ENCODE measurements at places on chromosomes 1 and 21.

DNA sequence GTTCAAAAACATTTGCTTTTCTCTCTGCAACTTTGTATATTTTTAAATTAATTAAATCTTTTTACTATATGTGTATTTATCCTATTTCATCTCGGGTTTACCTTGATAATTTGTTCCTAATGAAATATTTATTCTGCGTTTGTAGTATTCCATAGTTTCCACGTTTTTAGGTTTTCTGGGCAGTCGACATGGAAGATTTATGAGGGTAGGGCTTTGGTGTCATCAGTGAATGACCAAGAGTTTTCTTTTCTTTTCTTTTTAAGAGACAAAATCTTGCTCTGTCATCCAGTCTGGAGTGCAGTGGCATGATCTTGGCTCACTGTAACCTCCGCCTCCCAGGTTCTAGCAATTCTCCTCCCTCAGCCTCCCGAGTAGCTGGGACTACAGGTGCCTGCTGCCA, 17.2 kb upstream of the ZNF669 start:
- no peak for DNase-seq

DNA sequence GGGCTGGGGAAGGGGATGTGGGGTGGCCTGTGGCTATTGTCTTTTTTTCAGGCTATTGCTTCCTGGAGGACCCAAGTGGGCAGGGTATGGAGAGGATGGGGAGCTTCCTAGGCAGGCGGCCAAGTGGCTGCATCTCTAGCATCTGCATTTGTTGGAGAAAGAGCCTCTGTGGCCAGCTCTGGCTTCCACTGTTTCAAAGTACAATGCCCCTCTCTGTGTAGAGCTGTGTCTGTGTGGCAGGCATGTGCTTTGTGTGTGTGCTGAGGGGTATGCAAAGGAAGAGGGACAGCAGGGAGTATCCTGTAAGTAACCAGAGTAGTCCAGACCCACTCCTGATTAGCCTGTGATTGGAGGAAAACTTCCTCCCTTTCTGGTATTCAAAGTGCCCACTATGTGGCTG, 40.6 kb downstream of the KCNA2 start:
- no peak for DNase-seq

DNA sequence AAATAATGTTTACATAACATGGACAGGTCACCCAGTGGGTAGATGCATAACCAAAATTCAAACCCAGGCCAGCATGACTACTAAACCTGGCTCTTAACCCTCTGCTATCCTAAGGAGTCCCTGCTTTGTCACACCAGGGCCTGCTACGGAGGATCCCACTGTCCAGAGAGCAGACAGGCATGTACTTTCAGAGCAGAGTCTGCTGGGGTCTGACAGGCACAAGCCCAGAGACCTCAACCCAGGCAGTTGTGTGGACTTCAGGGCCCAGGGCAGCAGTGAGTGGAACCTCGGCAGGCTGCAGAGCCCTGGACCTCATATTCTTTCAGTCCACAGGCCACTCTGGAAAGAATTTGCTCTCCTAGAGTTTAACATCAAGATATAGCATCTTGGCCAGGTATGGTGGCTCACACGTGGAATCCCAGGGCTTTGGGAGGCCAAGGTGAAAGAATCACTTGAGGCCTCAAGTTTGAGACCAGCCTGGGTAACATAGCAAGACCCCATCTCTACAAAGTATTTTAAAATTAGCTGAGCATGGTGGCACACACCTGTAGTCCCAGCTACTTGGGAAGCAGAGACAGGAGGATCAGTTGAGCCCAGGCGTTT, 16.1 kb upstream of the S100A7 start:
- no peak for DNase-seq

DNA sequence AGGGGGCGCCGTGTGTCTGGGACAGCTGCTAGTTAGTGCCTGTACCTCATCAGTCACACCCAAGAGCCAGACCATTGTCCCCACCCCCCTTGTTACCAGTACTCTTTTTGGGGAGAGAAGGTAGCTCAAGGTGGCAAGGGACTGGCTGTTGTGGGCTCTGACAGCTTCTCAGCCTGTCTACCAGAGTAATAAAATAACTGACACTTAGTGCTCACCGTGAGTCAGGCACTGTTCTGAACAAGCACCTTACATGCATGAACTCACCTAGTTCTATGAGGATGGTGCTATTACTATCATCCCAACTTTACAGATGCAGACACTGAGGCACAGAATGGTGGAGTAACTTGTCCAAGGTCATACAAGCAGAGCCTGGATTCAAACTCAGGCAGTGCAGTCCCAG, 34.7 kb downstream of the IER5 start:
- no peak for DNase-seq

DNA sequence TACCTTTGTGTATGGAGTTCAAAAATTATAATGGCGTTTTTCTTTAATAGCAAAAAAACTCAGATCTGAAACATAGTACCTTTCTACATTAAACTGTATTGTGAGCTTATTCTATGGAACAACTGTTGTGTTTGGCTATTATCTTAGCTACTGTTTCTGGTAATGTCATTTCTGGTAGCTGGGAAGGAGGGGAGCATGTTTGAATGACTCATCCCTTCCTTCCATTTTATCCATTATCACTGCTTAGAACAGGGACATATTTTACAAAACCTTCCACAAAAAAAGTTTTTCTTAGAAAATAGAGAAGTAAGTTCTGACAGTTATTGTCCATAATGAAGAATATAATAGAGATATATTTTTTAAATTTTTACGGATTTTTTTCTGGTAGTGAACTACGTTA, 128.3 kb downstream of the NRDC start:
- no peak for DNase-seq

- DNase-seq: no peak
Observed at GRCh38 chr1:174872615-174873058, 127.1 kb upstream of the CACYBP start.

DNA sequence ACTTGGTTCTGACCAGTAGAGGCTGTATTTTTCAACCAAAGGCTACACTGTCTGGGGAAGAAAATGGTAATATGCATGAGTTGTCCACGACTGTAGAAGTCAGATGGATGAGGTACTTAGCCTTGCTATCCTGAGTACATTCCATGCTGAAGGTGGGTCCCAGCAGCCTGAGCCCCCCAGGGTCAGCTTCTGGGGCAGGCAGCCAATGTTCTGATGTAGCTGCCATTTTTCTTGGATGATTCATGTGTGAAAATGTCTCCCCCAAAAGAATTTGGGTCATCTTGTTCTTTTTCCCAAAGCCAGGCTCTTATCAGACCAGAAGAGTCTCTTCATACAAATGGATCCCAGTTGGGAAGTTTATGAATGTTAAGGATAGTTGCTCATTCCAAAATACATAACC, 172.2 kb upstream of the UBE2U start:
- DNase-seq: no peak

GRCh38 chr21:30986965-30987364, 51.3 kb downstream of the KRTAP19-8 start:
- DNase-seq: no peak

- DNase-seq: no peak
Observed at GRCh38 chr21:44019568-44019958, 7.5 kb downstream of the TRAPPC10 start.

- no peak for DNase-seq
Observed at GRCh38 chr1:169618367-169618766, 11.6 kb downstream of the SELP start.

All from cortex of kidney (tissue), 1 donor.